ENCODE measurements at places on chromosomes 12 and 14.

- no peak for DNase-seq
Observed at GRCh38 chr14:26180221-26180620, 417.6 kb downstream of the NOVA1 start.

- no peak for DNase-seq
Observed at GRCh38 chr12:98471085-98471484, 44.3 kb upstream of the TMPO start.

DNA sequence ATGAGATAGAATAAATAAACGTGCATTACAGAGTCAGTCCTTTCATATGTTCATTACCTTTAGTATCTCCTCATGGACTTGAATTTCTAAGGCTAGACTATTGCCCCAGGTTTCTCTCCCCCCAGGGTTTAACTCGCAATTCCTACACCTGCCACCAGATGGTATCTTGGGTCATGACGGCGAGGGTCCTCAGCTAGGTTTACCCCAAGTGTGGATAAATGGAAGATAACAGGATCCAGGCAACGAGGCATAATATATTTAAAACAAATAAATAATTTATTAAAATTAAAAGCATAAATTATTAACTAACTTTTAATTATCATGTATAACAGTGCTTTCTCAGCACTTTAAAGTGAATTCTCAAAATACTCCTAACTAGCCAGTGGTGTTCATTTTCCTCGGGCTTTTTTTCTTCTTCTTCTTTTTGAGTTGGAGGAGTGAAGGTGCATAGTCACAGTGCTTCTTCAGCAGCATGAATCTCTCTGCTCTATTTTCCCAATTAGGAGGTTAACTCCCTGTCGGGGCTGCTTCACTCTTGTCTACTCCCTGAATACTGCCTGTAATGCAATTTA, 243.5 kb upstream of the CAND1 start:
- no peak for DNase-seq

DNA sequence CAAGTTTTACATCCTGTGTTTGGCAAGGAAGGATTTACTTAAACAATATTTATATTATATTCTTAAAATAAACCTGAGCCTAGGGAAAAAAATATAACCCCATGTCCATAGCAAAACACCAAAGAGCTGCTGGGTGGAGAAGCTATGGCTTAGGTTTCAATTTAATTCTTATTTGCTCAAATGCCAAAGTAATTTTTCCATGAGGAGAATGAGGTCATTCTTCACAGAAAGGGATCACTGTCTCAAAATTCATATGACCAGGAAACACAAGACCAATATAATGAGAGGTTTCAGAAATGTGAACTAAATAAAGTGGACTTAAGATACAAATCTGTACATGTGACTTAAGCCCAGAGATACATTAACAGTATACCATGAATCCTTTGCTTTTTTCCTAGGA, 195.0 kb downstream of the PHLDA1 start:
- no peak for DNase-seq

DNA sequence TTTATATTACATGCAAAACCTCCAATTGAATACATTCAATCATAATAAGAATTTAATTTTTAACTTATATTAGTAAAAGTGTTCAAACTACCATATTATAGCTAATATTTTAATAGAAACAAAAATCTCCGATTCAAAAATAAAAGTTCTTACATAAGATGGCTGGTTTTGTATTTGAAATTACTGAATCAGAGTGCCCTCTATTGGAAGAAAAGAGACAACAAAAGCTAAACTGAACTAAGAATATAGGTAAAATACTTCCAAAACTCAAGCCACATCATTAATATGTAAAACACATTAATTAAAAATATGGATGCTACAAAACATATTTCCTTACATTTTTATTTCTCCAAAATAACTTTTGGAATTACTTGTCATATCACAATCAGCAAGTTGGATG, 120.3 kb downstream of the GARIN6 start:
- no peak for DNase-seq

GRCh38 chr14:104477666-104478380, 101.7 kb upstream of the C14orf180 start:
- no peak for DNase-seq

- DNase-seq, result no peak
Observed at GRCh38 chr12:6507102-6507998, 13.4 kb downstream of the NCAPD2 start.

GRCh38 chr12:50016501-50017475, 8.5 kb downstream of the RACGAP1 start:
- peak; percentile 53 for DNase-seq

GRCh38 chr14:101235335-101236103, 325.8 kb upstream of the DIO3 start:
- no peak for DNase-seq

DNA sequence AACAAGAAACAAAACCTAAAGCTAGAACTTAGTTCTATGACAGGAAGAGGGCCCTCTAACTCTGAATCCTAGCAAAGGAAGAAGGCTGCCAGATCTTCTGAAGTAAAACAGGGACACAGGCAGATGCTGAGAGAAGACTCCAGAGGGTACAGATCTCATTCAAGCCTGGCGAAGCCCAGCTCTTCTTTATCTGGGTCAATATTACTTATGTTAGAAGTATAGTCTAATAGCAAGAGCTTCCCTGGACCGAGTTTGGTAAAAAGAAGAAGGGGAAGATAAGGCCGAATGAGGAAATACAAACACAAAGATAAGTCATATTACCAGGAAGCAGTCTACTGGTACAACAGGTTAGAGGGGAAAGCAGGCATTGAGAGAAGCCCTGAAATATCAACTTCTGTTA, 79.9 kb upstream of the CCDC91 start:
- DNase-seq, result no peak

DNA sequence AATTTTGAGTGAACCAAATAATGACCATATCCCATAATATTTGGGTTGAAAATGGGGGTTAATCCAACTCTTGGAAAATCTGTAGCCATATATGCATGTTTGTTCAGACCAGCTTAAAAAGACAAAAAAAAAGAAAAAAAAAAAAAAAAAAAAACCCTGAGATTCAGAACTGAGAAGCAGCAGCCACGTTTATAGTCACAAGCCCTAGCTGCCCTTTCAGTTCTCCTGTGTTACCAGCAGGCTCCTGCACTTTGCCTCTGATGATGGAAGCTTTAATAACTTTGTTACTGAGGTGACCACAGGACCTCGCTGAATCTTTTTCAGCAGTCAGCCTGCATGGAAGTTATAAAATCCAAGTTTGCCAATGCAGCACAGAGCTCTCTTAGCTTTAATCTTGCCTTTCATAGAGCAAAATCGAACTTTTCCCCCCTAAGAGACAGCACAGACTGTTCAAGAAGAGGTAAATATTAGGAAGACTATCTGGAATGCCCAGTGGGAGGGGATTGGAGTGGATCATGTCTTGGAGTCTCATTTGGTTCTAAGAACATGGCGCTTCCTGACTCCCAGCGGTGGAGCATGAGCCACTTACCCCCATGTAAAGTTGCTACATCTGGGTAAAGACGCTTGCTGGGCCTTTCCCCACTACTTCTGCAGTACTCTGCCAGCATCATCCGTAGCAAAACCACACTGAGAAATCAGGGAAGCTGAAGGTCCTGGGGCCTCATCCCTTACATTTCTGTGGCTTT, 20.6 kb downstream of the GNG2 start:
- DNase-seq, result no peak

DNA sequence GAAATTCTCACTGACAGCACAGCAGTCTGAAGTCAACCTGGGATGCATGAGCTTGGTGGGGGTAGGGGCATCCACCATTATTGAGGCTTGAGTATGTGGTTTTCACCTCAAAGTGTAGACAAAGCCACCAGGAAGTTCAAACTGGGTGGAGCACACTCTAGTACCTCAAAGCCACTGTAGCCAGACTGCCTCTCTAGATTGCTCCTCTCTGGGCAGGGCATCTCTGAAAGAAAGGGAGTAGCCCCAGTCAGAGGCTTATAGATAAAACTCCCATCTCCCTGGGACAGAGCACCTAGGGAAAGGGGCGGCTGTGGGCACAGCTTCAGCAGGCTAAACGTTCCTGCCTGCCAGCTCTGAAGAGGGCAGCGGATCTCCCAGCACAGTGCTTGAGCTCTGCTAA, 143.0 kb downstream of the KITLG start:
- DNase-seq, result no peak

- DNase-seq, result no peak
Observed at GRCh38 chr14:20334017-20334416, 938 bp upstream of the CCNB1IP1 start.

GRCh38 chr14:86518298-86518697, 988.4 kb downstream of the FLRT2 start:
- DNase-seq, result no peak

DNA sequence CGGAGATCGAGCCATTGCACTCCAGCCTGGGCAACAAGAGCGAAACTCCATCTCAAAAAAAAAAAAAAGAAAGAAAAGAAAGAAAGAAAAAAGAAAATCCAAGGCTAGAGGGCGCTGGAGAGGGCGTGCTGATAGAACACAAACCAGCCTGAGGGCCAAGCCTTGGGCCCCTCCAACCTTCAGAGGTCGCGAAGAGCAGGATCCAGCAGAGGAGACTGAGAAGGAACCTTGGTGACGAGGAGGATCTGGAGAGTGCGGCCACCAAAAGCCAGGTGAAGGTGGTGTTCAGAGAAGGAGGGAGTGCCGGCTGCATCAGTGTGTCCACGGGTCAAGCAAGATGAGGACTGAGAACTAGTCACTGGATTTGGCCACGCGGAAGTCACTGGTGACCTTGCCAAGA, 4.1 kb upstream of the DYNC1H1 start:
- DNase-seq, result no peak

GRCh38 chr12:108910336-108910735, 30.4 kb downstream of the DAO start:
- no peak for DNase-seq

DNA sequence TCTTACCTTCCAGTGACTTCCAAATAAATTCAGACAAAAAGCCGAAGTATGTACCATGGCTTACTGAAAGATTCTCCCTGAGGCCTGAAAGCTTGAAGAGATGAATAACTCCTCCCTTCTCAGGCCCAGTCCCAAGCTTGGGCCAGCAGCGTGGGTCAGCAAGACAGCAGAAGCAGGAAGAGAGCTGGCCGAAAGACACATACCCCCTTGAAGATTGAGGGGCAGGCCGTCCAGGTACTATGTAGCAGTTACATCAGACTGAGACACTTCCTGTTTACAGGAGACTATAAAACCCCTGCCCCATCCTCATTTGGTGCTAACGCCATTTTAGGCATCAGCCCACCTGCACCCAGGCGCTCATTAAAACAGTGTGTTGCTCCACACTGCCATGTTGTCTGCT, 15.0 kb downstream of the NDUFA12 start:
- DNase-seq, result no peak

DNA sequence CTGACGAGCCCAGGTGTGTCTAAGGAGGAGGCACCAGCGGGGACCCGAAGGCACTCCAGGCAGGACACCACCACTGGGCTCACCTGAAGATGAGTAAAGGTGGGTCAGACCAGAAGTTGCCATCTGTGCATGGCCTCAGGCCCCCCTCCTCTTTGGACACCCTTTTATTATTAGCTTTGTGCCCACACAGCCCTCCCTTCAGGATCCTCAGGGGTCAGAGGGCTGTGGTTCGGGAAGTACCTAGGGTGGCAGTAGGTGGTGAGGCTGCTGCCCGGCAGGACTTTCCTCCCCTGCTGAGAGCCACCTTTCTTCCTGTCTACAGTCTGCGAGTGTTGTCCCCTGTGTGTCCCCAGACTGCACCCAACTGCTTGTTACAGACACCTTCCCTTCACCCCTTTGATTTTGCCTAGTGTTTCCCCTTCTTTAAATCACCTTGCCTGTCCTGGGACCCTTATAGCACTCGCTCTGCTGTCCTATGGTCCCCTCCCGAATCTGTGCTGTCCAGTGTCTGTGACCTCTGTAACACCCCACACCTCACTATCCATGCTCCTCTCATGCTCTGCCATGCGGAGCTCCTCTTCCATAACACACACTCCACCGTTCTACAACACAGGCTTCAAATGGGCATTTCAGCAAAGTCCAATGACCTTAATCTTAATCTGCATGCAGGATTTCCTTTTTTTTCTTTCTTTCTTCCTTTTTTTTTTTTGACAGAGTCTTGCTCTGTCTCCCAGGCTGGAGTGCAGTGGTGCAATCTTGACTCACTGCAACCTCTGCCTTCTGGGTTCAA, 25.7 kb downstream of the SOAT2 start:
- DNase-seq, result no peak

- DNase-seq, result no peak
Observed at GRCh38 chr12:92574051-92574783, 128.6 kb upstream of the PLEKHG7 start.

GRCh38 chr12:5460817-5461216, 28.9 kb downstream of the NTF3 start:
- DNase-seq, result no peak

- no peak for DNase-seq
Observed at GRCh38 chr12:38402811-38403210, 86.2 kb downstream of the ALG10B start.

DNA sequence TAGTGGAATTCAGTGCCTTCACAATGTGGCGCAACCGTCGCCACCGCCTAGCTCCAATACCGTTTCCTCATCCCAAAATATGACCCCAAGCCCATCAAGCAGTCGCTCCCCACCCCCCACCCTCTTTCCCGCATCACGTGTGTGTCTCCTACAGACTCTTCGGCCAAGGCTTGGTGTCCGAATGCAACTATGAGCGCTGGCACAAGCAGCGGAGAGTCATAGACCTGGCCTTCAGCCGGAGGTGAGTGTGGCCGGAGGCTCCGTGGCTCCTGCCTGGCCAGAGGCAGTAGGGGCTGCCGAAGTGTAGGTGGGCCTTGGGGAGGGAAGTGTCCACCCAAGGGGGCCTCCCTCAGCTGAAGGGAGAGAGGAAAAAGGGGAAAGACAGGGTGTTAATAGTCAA, 15.8 kb downstream of the CYP46A1 start:
- DNase-seq, result no peak

GRCh38 chr12:117134059-117134458, 34.8 kb upstream of the TESC start:
- DNase-seq, result no peak

DNA sequence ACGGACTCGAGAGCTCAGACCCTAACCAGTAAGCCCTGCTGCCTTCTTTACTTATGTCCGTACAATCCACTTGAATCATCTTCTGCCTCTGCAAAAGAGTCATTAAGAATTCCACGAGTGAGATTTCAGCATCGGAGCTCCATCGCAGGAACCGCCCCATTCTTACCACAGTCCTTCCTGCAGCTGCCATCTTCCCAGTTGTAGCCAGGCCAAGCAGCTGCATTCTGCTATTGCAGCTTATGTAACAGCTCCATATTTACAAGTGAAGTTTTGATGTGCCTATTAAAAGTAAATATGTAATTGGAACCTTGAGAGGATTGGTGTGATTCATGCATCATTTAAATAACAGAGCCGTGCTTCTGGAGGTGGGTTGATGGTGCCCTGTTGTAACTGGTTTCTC, 157.4 kb downstream of the KICS2 start:
- no peak for DNase-seq

DNA sequence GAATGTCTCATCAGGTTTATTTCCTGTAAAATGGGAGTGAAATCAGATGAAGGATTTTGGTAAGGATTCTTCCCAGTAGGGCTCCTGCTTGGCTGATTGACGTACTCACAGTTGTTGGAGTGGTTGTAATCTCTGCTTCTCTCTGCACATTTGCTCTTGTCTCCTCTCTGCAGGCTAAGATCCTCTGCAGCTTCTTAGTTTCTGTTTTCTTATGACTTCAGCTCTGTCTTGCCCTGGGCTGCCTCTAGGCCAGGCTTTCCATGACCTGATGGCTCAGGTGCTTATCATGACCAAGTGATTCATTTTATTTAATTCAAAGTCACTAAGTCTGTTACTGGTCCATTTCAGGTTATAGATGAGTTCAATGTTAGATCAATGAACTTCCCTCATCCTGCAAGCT, 394.5 kb upstream of the DDHD1 start:
- no peak for DNase-seq
